ENCODE measurements at places on chromosomes 2 and 18. TPM values are rescaled to one million over a fixed set of nuclear protein-coding genes. Genes with fewer than 3 reads are reported as not detected.

NFE2L2 gene
- polyA plus RNA-seq: 86.4 TPM

SPDYA gene
- 3.1 TPM for polyA plus RNA-seq

FOXI3 gene
- polyA plus RNA-seq: not detected

DDX1 gene
- 116 TPM for polyA plus RNA-seq

BOLL gene
- polyA plus RNA-seq: 0.09 TPM

CIB4 gene
- 0.21 TPM for polyA plus RNA-seq

SALL3 gene
- under 0.01 TPM for polyA plus RNA-seq

AQP12A gene
- polyA plus RNA-seq: 5.0 TPM

RNPEPL1 gene
- polyA plus RNA-seq: 61.8 TPM

UGT1A3 gene
- 0.16 TPM for polyA plus RNA-seq

POU3F3 gene
- polyA plus RNA-seq: not detected

LYPD6B gene
- polyA plus RNA-seq: 1.4 TPM

NEU2 gene
- not detected for polyA plus RNA-seq

CYS1 gene
- 22.1 TPM for polyA plus RNA-seq

PCARE gene
- 0.01 TPM for polyA plus RNA-seq

MDH1B gene
- 0.69 TPM for polyA plus RNA-seq

TRPM8 gene
- 0.15 TPM for polyA plus RNA-seq

CSRNP3 gene
- polyA plus RNA-seq: 4.4 TPM

ATOH8 gene
- 5.1 TPM for polyA plus RNA-seq

ZNF396 gene
- 2.8 TPM for polyA plus RNA-seq

SLC23A3 gene
- polyA plus RNA-seq: 6.2 TPM

GALNT3 gene
- 68.2 TPM for polyA plus RNA-seq

NMUR1 gene
- 1.8 TPM for polyA plus RNA-seq

RGPD3 gene
- 0.24 TPM for polyA plus RNA-seq

KIF1A gene
- 15.8 TPM for polyA plus RNA-seq

GPR17 gene
- 1.5 TPM for polyA plus RNA-seq

Data from large intestine (tissue), 12 donors.